NCI-H1436 treated with DMSO at 0.1 percent for 48 hours (cell line): ENCODE measurements at places on chromosomes 5 and 9.

DNA sequence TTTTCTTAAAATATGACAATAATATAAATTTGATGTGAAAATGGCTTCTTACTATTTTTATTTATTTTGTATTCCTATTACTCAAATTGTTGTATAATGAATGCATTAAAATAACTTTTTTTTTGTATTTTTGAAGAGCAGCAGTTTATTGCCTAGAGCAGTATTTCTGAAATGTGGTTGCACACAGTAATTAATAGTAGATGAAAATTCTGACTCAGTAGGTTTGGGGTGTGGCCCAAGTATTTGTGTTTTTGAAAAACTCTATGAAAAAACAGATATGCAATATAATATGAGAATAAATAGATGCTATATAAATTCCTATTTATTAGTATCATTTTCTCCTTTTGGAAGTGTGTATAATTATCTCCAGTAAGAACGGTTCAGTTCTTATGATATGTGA, 2225.3 kb upstream of the C9orf72 start:
- DNase-seq = no peak

DNA sequence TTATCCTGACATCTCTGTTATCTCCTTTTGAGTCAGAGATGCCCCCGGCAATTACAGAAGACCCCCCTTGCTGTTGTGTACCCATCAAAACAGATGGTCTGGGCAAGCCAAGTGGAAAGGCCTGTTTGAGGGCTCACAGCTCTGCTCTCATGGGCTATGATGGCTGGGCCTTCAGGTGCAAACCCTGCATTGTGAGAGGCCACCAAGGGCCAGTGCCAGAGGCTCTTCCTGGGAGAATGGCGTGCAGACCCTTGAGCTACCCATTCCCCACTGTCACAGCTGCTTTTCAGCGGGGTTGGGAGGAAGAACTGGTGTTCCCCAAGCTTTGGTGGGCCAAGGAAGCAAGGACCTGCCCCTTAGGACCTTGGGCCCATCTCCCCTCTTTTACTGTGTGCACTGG, 174.7 kb upstream of the PPP1R26 start:
- no peak for DNase-seq

GRCh38 chr5:125597338-125597737, 825.9 kb upstream of the GRAMD2B start:
- DNase-seq = no peak

- no peak for DNase-seq
Measured at GRCh38 chr9:93536874-93537273, 39.5 kb upstream of the PHF2 start.

DNA sequence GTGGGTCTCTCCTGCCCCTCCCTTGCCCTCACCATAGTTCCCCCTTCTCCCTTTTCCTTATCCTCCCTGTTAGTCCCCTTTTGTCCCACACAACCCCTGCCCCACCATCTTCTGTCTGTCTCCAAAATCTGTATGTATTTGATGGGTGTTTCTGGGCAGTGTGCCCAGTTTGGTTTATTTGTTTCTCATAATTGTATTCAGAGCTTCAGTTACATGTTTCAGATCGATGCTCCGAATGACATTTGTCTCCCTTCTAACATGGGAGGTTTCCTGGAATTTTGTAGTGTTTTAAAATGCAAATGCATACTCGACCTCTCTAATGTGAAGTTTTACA, 22.2 kb downstream of the FBXL7 start:
- no peak for DNase-seq

- DNase-seq = no peak
Measured at GRCh38 chr5:93519740-93520139, 61.3 kb downstream of the NR2F1-AS1 start.

DNA sequence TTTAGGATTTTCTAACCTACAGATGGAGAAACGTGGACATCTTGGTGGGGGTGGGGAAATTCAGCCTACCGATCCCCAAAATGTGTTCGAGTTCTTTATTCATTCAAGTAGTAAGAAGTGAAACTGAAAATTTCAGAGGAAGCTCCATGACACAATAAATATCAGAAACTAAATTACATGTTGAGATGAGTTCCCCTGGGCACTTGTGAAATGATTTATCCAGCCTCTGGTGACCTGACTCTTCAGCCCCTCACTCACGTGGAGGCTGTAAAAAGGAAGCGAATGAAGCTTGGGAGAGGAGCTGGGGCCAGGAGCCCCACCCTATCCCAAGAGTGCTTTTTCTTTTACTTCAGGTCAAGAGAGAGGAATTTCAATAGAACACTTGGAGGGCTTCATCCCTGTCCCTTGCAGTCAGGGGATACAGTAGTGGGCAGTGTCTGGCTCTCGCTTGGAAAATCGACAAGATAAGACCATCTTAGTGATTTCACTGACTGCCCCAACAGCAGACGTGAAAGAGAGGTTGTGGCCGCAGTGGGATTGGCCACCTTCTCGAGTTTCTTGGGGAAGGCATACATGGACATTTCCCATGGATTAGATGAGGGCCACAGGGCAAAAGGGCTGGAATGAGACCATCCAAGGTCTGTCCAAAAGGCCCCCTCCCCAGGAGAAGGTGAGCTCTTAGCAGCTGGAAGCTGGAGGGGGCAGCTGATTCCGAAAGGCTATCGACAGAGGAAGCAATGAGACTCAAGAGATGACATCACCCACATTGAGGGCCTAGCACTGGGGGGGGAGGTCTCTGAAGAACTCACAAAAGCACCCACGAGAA, 76.8 kb upstream of the SH3PXD2B start:
- no peak for DNase-seq

GRCh38 chr5:130884023-130884422, 281.0 kb downstream of the HINT1 start:
- no peak for DNase-seq

GRCh38 chr5:103371046-103371607, 112.6 kb downstream of the MACIR start:
- DNase-seq = no peak

DNA sequence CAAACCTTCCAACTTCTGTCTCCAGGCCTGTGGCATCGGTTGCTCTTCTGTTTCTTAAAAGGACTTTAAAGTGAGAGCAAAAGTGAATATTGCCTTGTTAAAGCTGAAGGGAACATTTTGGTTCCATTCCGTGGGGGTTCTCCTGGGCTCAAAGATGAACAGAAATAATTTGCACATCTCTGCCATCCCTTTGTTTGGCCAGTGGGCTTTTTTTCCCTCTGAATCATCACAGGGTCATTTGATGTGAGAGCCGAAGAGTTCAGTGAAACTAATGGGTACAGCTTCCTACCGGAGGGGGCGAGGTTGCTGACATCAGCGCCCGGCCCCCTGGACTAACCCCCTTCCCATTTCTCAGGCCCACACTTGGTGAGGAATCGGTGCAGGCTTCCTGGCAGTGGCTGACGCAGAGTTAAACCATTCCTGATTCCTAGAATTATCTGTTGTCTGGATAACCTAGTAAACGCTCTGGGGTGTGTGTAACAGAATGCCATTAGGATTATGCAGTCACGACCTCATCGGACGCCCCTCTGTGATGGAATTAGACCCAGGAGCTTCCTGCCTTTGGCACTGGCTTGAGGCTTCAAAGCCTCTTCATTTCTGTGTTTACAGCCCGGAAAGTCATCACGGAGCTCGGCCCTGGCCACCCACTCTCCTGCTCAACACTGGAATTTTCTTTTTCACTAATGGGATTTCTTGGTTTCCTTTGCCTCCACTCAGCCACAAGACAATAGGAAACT, 61.6 kb upstream of the RPL26L1 start:
- DNase-seq = no peak

GRCh38 chr9:118318770-118319431, 614.7 kb downstream of the TLR4 start:
- no peak for DNase-seq

DNA sequence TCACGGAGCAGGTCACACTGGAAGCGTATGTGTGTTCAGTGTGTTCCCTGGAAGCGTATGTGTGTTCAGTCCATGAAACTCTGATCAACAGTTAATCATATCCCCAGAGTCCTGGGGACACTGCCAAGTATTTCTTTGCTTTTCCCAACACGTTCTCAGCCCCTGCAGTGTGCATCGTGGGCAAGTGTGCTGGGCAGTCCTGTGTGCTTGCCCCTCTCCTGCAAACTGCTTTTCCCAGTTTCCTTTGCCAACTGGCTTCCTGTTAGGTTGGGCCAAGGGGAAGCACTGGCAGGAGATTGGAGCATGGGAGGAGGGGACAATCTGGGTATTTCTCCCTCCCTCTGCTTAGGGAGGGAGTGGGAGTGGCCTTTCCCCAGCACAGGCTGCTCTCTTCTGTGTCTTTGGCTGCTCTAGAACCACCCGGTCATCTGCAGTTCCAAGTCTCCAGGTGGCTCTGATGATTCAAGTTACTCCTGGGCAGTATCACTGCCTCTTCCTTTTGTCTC, 36.8 kb upstream of the NEK6 start:
- no peak for DNase-seq

DNA sequence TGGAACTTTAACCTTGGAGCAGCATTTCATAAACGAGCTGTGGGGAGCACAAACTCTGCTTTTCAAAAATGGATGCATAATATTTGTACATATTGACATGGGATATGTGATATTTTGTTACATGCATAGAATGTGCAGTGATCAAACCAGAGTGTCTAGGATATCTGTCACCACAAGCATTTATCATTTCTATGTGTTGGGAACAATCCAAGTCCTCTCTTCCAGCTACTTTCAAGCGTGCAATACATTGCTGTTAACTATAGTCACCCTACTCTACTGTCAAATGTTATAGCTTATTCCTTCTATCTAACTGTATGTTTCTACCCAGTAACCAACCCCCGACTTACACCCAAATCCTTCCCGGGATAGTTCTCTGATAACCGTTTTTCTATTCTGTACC, 15.0 kb upstream of the C5orf58 start:
- DNase-seq = no peak

GRCh38 chr9:95736891-95737522, 138.5 kb upstream of the ERCC6L2 start:
- DNase-seq = no peak

GRCh38 chr5:138936225-138936967, 61.3 kb upstream of the LRRTM2 start:
- no peak for DNase-seq

DNA sequence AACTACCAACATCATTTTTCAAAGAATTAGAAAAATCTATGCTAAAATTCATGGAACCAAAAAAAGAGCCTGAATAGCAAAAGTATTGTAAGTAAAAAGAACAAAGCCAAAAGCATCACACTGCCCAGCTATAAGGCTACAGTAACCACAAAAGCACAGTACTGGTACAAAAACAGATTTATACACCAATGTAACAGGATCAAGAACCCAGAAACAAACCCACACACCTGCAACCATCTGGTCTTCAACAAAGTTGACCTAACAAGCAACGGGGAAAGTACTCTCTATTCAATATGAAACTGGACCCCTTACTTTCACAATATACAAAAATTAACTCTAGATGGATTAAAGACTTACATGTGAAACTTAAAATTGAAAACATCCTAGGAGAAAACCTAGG, 94.2 kb upstream of the TARS1 start:
- DNase-seq = no peak

- DNase-seq = no peak
Measured at GRCh38 chr9:117492476-117492875, 77.6 kb upstream of the ASTN2 start.

DNA sequence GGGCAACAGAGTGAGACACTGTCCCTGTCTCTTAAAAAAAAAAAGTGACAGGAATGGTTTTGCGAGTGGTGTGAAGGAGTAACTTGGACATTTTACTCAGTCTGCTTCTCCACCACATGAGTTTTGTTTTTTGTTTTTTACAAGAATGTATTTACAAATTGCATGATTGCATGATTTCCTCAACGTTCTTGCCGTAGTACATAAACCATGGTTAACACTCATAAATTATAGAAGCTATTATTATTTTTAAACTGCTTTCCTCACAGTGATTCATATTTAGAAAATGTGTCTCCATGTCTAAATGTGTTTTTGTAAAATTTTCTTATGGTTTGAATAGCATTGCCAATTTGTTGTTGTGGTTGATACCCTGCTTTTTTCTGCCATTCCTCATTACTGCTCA, 220.0 kb downstream of the GOLPH3 start:
- no peak for DNase-seq

DNA sequence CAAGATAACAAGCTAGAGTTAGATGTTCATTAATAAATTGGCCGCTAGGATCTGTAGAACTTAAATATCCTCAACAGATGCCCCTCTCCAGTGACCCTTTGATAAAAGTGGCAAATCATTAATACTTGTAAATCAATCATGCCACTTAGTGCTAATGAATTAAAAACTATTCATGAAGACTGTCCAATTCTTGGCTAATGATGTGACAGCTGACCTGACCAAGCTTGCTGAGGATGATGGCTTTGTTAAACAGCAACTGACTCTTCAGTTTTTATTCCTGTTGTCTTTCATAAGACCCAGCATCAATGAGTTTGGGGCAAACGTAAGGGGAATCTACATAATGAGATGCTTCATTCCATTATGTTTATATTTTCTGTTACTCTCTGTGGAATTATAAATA, 396.8 kb upstream of the NMUR2 start:
- DNase-seq = no peak

GRCh38 chr5:112014783-112015395, 257.9 kb upstream of the NREP start:
- no peak for DNase-seq

DNA sequence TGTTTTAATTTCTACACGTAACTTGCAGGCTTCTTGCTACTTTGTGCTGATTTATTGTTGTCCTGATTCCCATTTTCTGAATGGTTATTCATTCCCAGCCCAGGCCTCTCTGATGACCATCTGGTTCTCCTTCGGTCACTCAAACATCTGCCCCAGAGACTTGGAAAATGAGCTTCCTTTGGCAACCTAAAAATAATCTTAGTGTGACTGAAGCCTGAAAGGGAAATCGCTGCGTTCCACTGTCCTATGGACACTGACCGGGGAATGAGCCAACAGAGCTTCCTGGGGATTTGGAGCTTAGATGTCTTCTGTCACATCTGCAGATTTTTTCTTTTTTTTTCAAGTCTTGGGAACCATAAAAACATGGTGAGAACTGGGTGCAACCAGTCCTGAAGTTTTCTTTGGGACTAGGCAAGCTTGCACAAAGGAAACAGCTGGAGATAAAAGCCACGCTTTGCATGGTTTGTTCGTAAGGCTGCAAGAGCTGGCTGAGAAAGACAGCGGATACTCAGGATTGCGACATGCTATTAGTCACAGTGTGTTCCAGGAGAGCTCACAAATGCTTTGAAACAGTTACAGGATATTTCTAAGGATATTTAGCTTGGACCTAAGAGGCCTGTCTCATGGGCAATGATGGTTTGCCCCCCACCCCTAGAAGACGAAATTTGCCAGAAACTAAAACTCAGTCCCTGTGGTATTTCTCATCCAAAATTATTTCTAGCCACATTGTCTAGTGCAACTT, 146.2 kb downstream of the GOLPH3 start:
- no peak for DNase-seq

- DNase-seq = no peak
Measured at GRCh38 chr9:110869931-110870330, 168.3 kb downstream of the LPAR1 start.

DNA sequence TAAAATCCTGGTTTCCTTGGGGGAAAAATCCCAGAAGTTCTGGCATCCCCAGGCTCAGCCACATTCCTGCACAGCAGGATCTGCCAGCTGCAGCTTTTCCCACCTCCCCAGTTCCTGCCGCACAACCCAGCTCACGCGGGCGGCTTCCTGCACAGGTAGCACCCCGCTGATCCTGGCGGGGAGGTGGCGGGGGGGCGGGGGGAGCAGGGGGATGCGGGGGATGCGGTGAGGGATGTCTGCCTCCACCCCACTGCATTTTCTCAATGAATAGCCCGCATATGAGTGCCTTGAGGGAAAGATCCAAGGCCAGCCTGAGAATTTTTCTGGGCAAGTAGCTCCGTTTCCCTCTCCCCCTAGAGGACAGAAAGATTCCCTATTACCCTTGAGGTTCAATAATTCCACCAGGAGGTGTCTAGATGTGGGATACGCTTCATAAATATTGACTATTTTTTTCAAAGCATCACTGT, 21.1 kb downstream of the GFPT2 start:
- no peak for DNase-seq

- no peak for DNase-seq
Measured at GRCh38 chr5:14040542-14040941, 96.1 kb upstream of the DNAH5 start.
